Activated CD4-positive, alpha-beta T cell treated with anti-CD3 and anti-CD28 coated beads for 36 hours (primary cell): ENCODE measurements at places on chromosomes 2 and 18. TPM values are rescaled to one million over a fixed set of nuclear protein-coding genes. Genes with fewer than 3 reads are reported as not detected.

LAPTM4A gene
- 41.9 TPM for total RNA-seq

GALR1 gene
- total RNA-seq, result not detected

SNTG2 gene
- total RNA-seq, result 0.25 TPM

SRBD1 gene
- total RNA-seq, result 19.2 TPM

ZNF804A gene
- not detected for total RNA-seq

NPPC gene
- 0.35 TPM for total RNA-seq

ADAM17 gene
- total RNA-seq, result 20.2 TPM

G6PC2 gene
- not detected for total RNA-seq

MEP1B gene
- not detected for total RNA-seq

CYP26B1 gene
- not detected for total RNA-seq

TRPM8 gene
- total RNA-seq, result not detected

AQP12A gene
- total RNA-seq, result not detected

KLHL29 gene
- total RNA-seq, result 2.0 TPM

NDC80 gene
- total RNA-seq, result 84.7 TPM

EVX2 gene
- total RNA-seq, result not detected

SIX3 gene
- total RNA-seq, result not detected

CIDEA gene
- not detected for total RNA-seq

SCN9A gene
- total RNA-seq, result 0.07 TPM
